ENCODE measurements at places on chromosomes 3 and 15.

GRCh38 chr15:48418343-48418742, 87.1 kb downstream of the DUT start:
- no peak for DNase-seq

- DNase-seq: peak; percentile 66
Observed at GRCh38 chr15:28098766-28099554, at the start of gene OCA2. TSS of gene OCA2 (minus strand) at chr15:28099315. CDS start at chr15:28081874, 17,441 bp downstream.

DNA sequence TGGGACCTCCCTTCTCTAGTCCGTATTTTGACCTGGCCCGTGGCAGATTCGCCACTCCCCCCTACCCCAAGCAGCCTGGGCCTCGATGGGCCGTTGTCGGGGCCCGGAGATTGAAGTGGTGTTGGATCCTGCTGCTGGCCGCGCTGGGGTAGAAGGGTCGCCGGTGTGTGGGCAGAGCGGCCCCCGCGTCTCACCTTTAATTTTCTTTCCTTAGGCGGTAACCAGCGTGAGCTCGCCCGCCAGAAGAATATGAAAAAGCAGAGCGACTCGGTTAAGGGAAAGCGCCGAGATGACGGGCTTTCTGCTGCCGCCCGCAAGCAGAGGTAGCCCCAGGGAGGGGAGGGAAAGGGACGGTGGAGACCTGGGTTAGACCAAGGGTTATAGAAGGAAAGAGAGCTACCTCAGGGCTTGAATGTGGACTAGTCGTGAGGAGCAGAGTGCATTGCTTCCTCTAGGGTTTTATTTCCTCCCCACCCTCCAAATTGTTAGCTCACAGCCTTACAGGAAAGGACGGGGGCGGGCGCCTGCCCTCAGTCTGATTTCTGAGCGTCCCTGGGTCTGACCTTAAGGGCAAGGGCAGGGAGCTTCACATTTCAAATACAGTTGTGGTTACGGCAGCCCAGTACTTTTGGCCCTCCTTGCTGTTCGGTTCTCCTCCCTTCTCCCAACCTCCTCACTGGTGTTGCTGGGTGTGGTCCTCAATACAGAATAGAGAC, 799 bp downstream of the SERF2 start:
- peak; percentile 53 for DNase-seq

DNA sequence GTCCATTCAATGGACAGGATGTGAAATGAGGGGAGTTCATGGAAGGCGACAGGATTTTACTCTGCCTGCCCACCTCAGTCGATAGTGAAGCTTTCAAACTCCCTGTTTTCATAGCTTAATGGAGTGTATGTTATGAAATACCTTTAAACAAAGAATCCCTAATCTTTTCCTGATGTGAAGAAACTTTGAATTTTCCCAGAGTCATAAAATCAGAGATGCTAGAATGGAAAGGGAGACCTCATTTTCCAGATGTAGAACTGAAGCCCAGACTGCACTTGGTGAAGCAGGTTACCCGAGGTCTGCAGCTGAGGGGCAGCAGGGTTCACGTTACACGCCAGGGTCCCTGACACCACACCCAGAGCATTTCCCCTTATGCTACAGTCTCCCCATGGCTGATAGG, 34.7 kb upstream of the LACTB start:
- DNase-seq: peak; percentile 18

DNA sequence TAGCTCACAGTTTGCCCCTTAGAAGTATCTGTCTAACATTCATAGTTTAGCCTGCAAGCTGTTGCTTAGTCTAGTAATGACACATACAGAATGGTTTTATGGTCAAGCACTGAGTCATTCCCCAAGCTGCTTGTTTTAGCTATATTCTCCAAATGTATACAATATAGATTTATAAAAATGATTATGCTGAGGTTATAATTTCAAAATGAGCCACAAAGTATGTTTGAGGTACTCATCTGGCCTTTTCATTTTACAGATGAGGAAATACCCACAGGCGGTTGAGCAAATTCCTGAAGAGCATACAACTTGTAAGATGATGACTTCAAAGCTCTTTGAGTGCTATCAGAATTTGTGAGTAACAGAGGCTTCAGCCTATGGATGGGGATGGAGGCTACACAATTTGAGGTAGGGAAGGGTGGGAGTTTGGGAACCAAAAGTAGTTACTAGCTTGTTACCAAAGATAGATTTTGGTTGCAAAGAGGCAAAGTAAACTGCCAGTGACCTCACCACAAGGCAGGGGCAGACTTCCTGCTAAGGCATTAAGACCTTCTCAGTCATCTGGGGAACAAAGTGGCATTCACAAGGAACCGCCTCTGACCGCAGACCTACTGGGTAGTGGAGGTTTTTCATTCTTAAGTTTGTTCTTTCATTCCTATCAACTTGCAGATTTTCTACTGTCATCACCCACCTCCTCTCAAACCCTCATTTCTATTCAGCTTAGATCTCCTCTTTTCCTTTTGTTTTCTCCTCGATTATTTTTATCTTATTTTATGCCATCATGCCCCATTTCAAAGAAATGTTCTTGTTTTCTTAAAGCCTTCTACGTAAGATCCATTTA, 257.2 kb upstream of the NECTIN3 start:
- DNase-seq: no peak

All from hematopoietic multipotent progenitor cell treated with erythropoietin and hydrocortisone succinate and interleukin-3 and kit ligand, for 4 days (in vitro differentiated cells).